ENCODE measurements at places on chromosomes 12 and 14.

DNA sequence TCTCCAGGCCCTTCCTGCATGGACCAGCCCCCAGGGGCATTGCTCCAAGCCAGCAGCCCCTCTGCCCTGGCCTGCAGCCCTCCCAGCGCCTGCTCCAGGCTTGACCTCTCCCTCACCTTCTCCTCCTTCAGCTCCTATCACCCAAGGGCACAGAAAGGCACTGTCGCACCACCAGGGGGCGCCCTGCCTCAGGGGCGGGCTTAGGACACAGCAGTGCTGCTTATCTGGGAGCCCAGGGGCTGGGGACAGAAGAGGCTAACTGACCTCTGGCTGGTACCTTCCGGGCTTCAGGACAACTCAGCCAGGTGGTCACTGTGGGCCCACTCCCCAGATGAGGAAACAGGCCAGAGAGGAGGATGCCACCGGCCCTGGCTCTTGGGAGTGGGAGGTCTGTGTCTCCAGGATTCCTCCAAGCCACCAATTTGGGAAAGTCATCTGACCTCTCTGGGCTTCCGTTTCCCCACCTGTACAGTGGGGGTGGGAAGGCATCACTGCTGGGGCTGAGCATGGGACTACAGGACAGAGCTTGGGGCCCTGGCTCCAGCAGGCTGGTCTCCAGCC is 25.3 kb upstream of the GPR132 start:
- peak; percentile 86 for DNase-seq

GRCh38 chr12:124087266-124088051 is 114.4 kb downstream of the ZNF664 start:
- no peak for DNase-seq

DNA sequence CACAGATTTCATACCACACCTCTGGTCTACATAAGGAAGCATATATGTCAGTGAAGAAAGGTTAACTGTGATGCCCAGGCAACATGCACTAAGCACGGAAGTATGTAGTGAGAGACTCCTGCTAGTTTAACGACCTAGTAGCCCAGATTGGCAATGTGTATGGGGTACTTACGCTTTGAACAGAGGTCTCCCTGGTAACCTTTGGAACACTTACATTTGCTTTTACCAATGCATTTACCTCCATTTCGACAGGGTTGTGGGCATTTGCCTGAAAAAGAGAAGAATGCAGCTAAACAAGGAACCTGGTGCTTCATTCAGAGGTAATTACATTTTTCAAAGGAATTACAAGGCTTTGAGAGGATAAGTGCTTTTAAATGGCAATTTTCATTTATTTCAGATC is 65.2 kb downstream of the WIF1 start:
- peak; percentile 32 for DNase-seq

GRCh38 chr12:29709054-29709453 is 74.7 kb downstream of the TMTC1 start:
- DNase-seq: no peak

DNA sequence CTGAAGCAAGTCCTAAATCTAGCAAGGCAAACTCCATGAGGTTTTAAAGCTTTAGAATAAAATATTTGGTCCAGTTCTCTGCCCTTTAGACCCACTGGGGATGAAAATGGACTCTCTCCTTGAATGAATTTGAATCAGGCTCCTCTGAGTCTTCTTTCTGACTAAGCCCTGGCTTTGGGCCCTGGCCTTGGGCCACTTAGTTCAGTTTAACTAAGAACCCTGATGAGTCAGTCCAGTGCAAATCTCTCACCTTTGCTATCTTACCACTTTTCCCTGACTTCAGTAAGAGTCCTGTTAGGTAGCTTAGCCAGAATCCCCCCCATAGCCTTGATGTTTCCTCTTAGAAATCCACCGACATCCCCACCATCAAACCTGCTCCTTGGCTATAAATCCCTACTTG is 427.5 kb downstream of the SNAPC1 start:
- no peak for DNase-seq

All from NCI-H1417 (cell line).